Right forelimb (tissue), 1 donor: ENCODE measurements at places on chromosomes 5 and 9.

DNA sequence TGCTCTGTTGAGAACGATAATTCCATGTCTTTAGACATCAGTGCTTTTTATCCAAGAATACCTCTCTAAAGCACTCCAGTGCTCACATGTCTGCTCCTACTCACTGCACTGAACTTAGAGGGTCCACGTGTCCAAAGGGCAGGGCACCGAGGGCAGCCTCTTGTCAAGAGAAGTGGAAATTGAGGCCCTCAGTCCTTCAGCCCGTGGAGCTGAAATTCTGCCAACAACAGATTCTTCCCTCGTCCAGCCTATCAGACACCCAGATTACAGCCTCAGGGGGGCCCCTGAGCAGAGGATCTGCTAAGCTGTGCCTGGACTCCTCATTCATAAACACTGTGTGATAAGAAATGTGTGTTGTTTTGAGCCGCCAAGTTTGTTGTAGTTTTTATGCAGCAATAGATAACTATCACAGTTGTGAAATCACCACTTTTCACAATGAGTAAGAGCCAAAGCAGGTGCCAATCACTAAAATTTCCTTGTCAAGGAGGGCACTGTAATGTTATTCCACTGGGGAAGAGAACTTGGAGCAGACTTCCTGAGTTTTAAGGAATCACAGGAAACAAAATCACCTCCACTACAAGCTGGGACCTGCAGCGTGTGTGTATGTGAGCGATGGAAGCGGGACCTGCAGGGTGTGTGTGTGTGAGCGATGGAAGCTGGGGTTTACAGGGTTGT lies 58.8 kb upstream of the IGFBPL1 start:
- no peak for DNase-seq

- DNase-seq = peak; percentile 46
Measured at GRCh38 chr9:93673839-93674334, 97.5 kb downstream of the PHF2 start.

DNA sequence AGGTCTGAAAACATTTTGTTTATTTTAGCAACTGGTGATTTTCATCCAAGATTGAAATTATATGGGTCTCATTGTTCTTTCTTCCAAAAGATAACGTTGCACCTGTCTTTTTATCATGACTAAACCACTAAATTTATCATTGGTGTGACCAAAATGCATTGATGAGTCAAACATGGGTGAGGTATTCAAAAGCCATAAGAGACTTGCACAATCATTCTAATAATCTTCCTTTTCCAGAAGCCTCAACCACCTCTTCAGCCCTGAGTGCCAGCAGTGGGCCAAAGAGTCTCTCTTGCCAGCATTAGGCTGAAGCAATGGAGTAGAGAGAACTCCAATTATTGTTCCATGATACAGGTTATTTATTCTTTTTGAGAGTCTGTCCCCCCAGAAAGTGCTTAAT lies 198.9 kb downstream of the LURAP1L start:
- DNase-seq = no peak

DNA sequence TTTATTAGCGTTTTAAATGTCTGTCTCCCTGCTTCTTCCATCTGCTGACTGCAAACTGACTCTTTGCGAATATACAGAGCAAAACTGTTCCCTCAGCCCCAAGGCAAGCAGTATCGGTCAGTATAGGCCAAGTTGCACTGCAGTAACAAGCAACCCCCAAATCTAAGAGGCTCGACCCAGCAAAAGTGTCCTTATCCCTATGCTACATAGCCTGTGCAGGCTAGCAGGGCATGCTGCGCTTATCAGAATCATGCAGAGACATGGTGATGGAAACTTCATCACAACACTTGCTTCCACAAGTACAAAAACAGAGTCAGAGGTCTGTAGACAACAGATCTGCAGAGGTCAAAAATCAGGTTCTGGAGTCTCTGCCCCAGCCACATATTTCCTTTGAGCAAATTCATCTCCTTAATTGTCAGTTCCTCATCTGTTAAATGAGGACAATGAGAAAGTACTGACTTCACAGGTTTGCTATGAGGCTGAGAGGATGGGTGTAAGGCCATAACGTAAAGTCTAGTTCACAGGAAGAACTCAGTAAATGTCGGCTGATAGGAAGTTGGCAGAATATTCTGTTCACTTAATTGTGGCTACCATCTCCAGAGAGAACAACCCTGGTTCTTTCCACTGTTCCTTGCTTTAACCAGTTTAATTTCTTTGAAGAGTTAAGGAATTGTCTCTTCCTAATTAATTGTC lies 9.6 kb upstream of the IL17B start:
- no peak for DNase-seq

DNA sequence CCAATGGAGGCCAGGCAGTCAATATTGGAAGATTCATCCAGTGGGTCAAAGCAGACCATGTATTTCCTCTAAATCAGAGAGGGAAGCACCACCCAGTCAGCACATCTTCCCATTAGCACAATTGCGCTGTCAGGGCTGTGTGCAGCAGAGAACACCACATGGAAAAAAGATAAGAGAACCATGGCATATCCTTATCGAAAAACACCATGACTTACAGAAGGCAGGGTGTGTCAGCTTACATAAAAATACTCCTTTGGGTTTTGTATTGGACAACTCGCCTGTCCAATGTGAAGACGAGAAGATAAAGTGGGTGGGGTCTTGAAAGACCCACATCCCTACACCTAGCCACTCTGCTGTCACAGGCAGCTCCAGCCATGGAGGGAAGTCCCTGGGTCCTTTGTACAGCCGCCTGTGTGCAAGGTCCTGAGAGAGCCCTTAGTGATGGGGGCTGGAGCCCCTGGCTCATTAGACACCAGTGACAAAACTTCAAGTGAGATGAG lies 71.9 kb upstream of the SPATA31E1 start:
- DNase-seq = no peak

- DNase-seq = no peak
Measured at GRCh38 chr5:51201708-51202107, 181.5 kb upstream of the ISL1 start.

DNA sequence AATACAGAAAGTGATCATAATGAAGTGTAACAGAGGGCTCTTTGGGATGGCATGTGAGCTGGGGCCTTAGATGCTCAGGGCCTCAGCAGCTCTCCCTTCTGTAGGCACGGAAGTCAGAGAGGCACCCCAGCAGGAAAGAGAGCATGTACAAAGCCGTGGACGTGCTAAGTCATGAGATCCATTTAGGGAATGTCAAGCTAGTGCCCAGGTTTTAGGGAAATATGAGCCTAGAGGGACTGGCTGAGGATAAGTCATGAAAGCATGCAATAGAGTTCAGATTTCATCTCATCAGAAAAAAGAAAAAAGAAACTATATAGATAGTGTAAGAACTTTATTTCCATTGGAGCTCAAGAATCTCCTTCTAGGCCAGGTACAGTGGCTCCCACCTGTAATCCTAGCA lies 379.5 kb upstream of the KLF4 start:
- no peak for DNase-seq

DNA sequence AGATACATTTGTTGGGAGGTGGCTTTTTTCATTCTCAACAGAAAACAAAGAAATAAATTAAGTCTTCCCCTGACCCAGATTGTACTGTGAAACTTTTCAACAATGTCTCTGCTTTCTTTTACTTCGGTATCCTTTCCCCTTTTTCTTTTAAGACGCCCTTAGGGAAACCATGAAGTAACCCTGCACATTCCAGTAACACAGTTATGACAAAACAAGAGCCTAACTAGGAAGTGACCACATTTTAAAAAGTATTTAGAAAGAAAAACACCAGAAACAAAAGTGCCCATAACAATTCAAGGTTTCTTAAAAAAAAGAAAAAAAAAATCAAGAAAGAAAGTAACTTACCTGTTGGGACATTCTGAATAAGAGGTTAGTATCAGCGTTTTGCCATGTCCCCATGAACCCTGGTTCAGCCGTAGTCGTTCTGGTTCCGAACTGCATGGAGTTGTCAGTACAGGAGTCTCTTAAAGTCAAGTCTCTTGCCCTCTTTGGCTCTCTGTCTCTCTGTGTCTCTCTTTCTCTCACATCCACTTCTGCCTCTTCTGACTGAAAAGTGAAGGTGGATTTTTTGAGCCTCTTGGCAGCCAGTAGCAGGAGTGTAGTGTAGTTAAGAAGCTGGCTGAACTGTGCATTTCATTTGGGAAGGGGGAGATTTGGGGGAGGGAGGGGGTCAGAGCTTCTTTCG lies 142.9 kb downstream of the BNC2 start:
- peak; percentile 58 for DNase-seq

DNA sequence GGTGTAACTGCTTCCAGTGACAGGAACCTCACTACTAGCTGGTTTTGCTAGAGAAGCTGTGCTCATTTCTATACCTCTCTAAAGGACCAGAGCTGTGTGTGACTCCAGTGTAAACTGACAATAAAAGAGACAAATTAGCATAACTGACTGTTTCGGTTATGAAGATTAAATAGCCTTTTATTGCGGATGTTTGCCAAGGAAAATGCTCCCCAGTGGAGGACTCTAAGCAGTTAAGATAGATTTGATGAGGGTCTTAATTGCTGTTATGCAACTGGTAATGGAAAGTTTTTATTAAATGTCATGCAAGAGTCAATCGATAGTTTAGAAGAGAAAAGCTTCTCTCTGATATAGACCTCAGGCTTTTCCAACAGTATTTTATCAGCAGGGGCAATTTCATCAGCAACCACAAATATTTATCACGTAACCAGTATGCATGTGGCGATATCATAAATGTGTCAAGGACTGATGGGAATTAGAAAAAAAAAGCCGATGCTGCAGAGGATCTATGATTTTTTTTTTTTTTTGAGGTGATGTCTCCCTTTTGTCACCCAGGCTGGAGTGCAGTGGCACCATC lies 275.2 kb upstream of the DMAC1 start:
- no peak for DNase-seq

GRCh38 chr9:120845255-120845654 lies 2.5 kb upstream of the PSMD5 start:
- DNase-seq = no peak

DNA sequence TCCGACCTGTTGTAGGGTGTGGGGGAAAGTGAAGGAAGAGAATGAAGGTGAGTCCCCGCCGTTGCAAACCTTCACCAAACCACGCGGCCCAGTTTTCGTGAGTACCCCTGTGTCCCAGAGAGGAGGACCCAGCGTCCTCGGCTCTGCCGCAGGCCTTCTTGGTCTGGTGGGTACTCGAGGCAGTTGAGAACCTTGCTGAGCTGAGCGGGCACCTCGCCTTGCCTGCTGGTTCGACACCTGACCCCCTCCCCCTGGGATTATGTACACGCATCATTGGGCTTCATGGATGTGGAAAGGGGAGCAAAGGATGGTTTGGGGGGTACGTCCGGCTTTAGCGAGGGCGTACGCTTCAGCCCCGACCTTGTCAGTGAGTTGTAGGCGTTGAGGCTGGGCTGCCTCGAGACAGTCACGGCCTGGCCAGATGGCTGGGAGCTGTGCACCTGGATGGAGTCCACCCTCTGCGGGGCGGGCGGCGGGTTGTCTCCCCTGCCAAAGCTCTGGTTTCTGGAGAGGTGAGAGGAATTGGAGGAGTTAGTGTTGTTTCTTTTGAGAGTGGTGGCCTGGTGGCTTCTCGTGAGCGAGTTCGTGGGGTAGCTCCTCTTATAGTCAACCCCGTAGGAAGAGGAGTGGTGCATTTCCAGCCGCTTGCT lies 128.1 kb downstream of the SEMA6A start:
- no peak for DNase-seq

GRCh38 chr9:131873891-131874440 lies 134.1 kb upstream of the RAPGEF1 start:
- no peak for DNase-seq

GRCh38 chr9:12166518-12166917 lies 526.7 kb upstream of the TYRP1 start:
- no peak for DNase-seq

- DNase-seq = no peak
Measured at GRCh38 chr9:78150983-78151356, 84.9 kb upstream of the CEP78 start.

- DNase-seq = no peak
Measured at GRCh38 chr5:11012295-11012694, 251.3 kb upstream of the DAP start.

GRCh38 chr5:31944684-31945445 lies 229.3 kb downstream of the GOLPH3 start:
- peak; percentile 72 for DNase-seq

- DNase-seq = no peak
Measured at GRCh38 chr5:24365406-24365805, 279.4 kb downstream of the CDH10 start.
